ENCODE measurements at places on chromosomes 5 and 9. TPM values are rescaled to one million over a fixed set of nuclear protein-coding genes. Genes with fewer than 3 reads are reported as not detected.

Gene HSPA5
- total RNA-seq, result 202 TPM

Gene GPR151
- not detected for total RNA-seq

Gene ITGA2
- total RNA-seq, result 0.80 TPM

Gene CAMK4
- 0.36 TPM for total RNA-seq

Gene CLK4
- total RNA-seq, result 20.0 TPM

Gene GLT6D1
- not detected for total RNA-seq

Gene TSLP
- 5.3 TPM for total RNA-seq

Gene CDX1
- not detected for total RNA-seq

Gene PCDHGA1
- total RNA-seq, result 3.1 TPM

Gene SLC4A9
- 0.44 TPM for total RNA-seq

Gene SLC12A7
- total RNA-seq, result 140 TPM

Gene SLC46A2
- not detected for total RNA-seq

Gene SEMA5A
- 43.2 TPM for total RNA-seq

Gene MYMK
- not detected for total RNA-seq

Gene SLC25A2
- not detected for total RNA-seq

Gene CCL27
- 0.41 TPM for total RNA-seq

Gene GRM6
- total RNA-seq, result not detected

Gene VAV2
- total RNA-seq, result 4.1 TPM

Gene CETN3
- total RNA-seq, result 27.8 TPM

Gene SPINK13
- total RNA-seq, result not detected

Gene TPM2
- total RNA-seq, result 1,070 TPM

Gene SPINK7
- not detected for total RNA-seq

Gene LIFR
- 45.8 TPM for total RNA-seq

Gene ZNF346
- 8.5 TPM for total RNA-seq

Gene MCC
- total RNA-seq, result 31.6 TPM

Gene FGD3
- 1.8 TPM for total RNA-seq

Gene ACSL6
- 2.7 TPM for total RNA-seq

Gene ANKDD1B
- 0.27 TPM for total RNA-seq

Gene SH2D3C
- 18.2 TPM for total RNA-seq

Gene SPINK4
- not detected for total RNA-seq

Gene RAB24
- total RNA-seq, result 25.3 TPM

Gene PCDHGA10
- 5.0 TPM for total RNA-seq

Gene ARHGEF39
- total RNA-seq, result 0.27 TPM

Gene C9orf50
- not detected for total RNA-seq

Data from left ventricle myocardium inferior (tissue), 1 donor.